ENCODE measurements at places on chromosomes 5 and 9. TPM values are rescaled to one million over a fixed set of nuclear protein-coding genes. Genes with fewer than 3 reads are reported as not detected.

The SLC35A4 gene
- 0.71 TPM for total RNA-seq

DNA sequence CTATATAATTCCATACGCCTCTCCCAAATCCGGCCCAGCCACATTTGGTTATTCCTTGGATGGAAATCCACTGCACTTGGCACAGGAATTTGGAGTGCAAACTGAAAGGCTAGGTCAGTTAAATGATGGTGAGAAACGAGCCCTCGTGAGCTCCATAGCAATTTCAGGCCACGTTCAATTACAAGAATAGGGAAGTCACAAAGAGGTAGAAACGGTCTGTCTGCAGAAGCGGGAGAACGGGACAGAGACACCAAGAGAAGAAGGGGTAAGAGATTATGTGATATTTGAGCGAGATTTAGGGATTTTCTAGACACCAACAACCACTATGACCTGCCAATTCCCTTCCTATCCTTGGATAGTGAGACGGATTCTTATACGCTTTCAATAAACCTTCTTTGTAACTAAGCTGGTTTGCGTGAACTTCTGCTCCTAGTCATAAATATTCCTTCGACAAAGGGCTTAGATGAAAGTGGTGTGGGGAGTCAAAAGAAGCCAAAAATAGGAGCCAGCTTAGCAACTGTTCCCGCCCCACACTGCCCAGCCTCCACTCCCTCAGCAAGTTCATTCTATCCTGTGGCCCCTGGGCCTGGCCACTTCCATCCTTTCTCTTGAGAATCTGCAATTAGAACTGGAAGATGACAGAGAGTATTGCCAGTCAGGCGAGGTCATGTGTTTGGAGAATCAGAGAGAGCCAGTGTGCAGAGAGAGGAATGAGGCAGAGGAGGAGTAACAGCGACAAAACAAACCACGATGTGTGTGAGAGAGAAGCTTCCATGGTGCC lies 118.4 kb downstream of the ZNF608 start:
- peaks cover 35% of the 10 kb centered on the region for H3K4me1 ChIP-seq
- DNase-seq = no peak
- H3K27ac ChIP-seq = no peak overlapping the region
- H3K4me3 ChIP-seq = no peak overlapping the region
- H3K36me3 ChIP-seq = no peaks in the 10 kb centered on the region

DNA sequence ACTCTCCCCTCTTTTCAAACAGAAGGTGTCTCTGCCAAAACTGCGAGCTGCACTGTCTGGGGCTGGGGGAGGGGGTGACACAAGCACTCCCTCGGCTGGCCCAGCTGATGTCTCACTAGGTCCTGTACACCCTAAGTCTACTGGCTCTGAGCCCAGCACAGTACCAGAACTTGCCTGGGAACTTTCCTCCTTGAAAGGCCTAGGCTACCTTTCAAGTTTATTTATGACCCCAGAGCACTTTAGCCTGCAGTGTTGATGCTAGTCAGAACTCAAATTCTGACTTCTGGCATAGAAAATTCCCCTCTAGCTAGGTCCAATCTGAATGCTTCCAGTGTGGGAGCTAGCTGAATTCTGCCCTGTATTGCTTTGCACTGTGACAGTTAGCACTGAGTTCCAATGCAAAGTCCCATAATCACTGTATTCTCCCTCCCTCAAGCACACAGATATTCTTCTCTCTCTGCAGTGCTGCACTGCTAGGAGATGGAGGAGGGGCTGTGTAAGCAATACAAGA lies 10.5 kb downstream of the LURAP1L start:
- no peak for DNase-seq
- H3K4me3 ChIP-seq = no peak overlapping the region
- H3K27me3 ChIP-seq = no peaks in the 10 kb centered on the region
- H3K36me3 ChIP-seq = no peaks in the 10 kb centered on the region
- peak overlapping the region; percentile 88 for H3K27ac ChIP-seq

DNA sequence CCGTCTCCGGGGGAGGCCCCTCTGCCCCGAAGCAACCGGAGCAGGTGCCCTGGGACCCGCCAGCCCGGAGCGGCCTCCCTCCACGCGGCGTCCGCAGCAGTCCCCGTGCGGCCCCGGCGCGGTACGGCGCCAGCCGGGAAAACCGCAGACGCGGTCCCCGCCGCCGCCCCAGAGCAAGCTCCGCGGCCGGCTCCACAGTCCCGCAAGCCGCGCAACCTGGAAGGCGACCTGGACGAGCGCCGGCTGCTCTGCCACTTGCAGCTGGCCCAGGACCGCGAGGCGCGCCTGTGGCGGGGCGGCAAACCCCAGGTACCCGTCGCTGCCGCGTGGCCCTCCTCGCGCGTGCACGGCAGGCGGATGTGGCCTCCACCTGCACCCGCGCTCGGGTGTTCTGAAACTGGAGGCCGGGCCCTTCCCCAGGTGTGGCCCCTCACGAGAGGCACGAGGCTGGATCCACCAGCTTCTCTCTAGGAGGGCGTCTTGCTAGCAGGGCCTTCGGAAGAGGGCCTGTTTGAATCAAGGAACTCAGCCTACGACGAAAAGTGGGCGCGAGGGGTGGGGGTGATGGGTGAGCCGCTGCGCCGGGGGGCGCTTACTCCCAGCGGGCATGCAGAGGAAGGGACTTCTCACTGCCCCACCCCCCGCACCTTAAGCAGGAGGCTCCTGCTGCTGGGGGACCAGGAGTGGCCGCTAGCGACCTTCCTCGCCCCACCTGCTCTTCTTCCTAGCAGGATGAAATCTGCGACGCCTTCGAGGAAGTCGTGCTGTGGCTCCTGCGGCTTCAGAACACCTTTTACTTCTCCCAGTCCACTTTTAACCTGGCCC lies 602 bp downstream of the CCNI2 start:
- H3K4me3 ChIP-seq = no peak overlapping the region
- H3K4me1 ChIP-seq = no peaks in the 10 kb centered on the region
- DNase-seq = no peak
- H3K27ac ChIP-seq = no peak overlapping the region
- no peaks in the 10 kb centered on the region for H3K27me3 ChIP-seq

DNA sequence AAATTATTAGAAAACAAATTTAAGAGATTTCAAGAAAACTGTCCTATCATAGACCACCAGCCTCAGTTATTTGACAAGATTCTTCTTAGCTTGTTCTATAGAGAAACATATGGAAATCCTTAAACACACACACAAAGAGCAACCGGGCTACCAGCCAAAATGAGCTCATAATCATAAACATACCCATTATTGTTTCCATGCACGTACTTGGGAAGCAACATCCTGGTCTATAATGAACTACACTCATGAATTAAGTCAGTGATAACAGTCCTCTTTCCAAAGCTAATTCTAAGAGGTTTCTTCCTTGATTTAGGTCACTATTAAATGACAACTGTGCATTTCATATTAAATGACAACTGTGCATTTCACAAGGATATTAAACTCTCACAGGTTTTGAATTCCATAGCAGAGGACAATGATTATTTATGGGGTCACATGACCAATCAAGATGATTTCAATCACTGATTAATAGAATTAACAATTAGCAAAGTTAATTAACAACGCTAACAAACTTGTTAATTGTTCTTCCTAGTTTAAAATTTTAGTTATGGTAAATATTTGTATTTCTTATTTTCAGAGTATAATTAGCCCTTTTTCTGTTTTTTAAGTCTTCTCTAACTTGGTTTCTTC lies 77.0 kb downstream of the OXCT1 start:
- H3K4me1 ChIP-seq = no peaks in the 10 kb centered on the region
- no peak overlapping the region for H3K4me3 ChIP-seq
- DNase-seq = no peak
- no peaks in the 10 kb centered on the region for H3K36me3 ChIP-seq
- no peak overlapping the region for H3K27ac ChIP-seq

- H3K36me3 ChIP-seq = no peaks in the 10 kb centered on the region
- H3K4me3 ChIP-seq = no peak within 1 kb of the TSS
- peaks cover 18% of the 10 kb centered on the region for H3K4me1 ChIP-seq
- no peak for DNase-seq
These were observed at the start of gene PTGS1 for GRCh38 chr9:122370869-122371755. Gene PTGS1 (plus strand): TSS chr9:122371024. CDS start chr9:122371085, 61 bp downstream.

The GKAP1 gene
- 6.1 TPM for total RNA-seq

The SLC36A3 gene
- not detected for total RNA-seq

The HTR4 gene
- total RNA-seq = not detected

The MARCOL gene
- not detected for total RNA-seq

The MARCHF3 gene
- total RNA-seq = 9.0 TPM

DNA sequence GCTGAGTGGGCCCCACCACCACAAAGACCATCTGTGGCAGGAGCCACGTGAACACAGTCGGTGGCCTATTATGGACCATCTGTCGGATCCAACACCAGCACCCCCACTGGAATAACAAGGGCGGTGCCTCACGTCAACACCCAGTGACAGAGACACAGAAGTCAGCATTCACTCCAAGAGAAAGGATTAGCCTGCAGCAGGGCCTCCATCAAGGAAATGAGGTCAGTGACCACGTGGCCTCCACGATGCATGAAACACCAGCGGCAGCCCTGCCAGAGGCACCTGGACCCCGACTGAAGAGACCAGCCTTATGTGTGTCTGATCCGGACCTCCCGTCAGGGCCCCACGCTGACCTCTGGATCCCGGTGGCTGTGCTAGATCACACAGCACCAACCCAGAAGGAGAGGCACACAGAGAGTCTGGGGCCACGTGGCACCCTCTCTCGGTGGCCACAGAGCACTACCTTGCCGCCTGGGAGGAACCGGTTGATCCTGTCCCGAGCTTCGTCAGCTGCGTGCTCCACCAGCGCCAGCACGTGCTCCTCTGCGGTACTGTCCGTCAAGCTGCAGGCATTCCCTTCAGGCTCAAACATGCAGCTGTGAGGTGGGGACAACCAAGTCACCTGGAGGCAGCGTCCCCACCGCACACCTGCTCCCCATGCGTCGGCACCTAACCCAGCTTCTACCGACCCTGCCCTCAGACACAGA lies 9.0 kb downstream of the BRD9 start:
- DNase-seq = no peak
- H3K4me3 ChIP-seq = no peak overlapping the region
- no peaks in the 10 kb centered on the region for H3K27me3 ChIP-seq
- H3K36me3 ChIP-seq = peaks cover 79% of the 10 kb centered on the region

DNA sequence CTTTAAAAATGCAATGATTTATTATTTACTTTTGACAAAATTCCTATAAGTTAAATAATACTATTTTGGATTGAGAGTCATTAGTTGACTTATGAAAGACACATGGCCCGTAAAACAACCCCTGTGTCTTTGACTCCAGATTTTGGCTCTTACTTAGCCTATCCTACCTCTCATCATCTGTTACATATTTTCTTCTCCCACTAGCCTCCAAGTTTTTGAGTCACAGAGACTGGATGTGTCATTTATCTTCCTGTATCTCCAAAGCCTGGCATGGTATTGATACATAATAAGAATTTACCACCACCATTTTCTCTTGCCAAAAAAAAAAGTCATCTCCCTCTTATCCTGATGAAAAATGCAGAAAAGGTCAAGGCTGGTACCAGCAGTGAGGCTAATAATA lies 99.9 kb downstream of the GABRB2 start:
- H3K36me3 ChIP-seq = no peaks in the 10 kb centered on the region
- no peak overlapping the region for H3K27ac ChIP-seq
- no peaks in the 10 kb centered on the region for H3K4me1 ChIP-seq
- DNase-seq = no peak

The PCDHGA4 gene
- total RNA-seq = 0.58 TPM

The CDH10 gene
- total RNA-seq = 0.04 TPM

The ADRA1B gene
- not detected for total RNA-seq

DNA sequence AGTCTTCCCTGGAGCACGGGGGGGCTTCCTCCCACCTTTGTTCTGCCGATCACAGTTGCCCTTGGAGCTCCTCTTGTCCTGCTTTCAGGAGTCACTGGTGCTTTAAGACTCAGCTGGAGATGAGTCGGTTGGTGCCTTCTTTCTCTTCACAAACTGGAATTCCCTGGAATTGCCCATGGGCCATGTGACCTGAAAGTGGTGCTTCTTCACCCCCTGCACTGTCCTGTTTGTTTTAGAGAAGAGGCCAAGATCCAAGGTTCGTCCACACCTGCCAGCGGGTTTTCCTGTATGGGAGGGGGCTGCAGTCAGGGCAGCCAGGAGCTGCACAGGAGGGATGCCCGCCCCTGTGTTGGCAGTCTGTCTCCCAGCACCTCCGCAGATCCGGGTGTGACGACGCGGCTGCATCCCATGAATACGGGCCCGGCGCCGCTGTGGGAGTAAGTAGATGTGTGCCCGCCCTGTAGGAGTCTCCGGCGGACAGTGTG lies 9.5 kb upstream of the MRPS2 start:
- no peaks in the 10 kb centered on the region for H3K27me3 ChIP-seq
- H3K4me1 ChIP-seq = peaks cover 43% of the 10 kb centered on the region
- DNase-seq = peak; percentile 68
- H3K36me3 ChIP-seq = peaks cover 6% of the 10 kb centered on the region

DNA sequence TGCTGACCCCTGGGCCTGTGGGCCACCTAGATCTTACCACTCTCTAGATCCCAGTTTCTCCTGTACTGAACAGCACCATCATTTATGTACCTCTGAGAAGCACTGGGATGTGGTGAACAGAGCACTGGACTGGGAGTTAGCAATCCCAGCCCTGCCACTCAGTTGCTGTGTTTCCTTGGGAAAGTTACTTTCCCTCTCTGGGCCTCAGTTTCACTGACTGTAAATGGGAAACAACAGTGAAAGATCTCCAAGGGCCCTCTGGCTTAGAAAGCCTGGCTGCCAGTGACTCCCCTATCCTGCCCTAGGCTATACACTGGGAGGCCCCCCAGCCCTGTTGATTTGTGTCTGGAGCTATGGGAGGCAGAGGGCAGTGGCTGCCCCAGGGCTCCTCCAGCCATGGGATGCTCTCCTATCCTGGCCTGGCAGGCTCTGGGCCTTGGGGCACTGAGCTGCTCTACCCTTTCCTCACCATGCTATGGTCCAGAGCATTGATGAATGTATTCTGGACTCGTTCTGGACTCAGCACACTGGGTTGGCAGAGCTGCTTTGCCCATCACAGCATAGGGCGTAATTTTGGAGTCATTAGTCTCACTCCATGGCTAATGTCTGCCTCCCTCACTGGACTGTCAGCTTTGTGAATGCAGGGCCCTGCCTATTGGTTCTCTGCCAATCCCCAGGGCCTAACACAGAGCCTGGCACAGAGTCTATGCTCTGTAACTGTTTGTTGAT lies 99.3 kb downstream of the RGS3 start:
- no peaks in the 10 kb centered on the region for H3K36me3 ChIP-seq
- DNase-seq = no peak
- no peak overlapping the region for H3K4me3 ChIP-seq

The ACSL6 gene
- total RNA-seq = 2.5 TPM
